A172 (cell line): ENCODE measurements at places on chromosomes 4 and X.

DNA sequence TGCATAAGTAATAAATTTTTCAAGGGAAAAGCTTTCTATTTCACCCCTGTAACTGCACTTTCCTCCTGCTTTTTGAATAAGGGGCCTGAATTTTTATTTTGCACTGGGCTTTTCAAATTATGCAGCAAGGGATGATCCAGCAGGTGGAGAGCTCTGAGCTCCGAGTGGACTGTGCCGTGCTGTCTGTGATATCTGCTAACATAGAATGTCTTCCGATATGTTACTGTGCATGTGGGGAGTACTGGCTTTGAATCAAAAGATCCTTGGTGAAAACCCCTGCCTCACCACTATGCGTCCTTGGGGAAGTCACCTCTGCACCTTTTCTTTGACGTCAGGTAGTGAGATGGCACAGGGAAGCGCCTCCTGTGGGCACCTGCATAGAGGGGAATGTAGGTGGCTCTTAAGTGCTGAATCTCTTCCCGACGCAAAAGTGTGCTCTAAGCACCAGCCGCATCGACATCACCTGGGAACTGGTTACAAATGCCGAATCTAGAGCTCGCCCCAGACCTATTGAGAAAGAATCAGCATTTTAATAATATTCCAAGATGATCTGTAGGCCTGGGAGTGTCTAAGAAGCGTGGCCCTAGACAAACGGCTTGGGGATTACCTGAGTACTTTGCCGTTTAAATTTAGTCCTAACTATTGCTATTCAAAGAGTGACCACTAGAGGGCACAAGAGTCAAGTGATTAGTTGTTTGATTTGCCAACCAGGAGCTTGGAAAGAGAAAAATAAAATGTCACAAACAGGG lies 19.2 kb upstream of the WFS1 start:
- peak; percentile 79 for DNase-seq

- DNase-seq = no peak
Observed at GRCh38 chrX:151828439-151829080, 84.1 kb upstream of the MAGEA4 start.

- no peak for DNase-seq
Observed at GRCh38 chr4:7596918-7597606, 162.3 kb upstream of the PSAPL1 start.

DNA sequence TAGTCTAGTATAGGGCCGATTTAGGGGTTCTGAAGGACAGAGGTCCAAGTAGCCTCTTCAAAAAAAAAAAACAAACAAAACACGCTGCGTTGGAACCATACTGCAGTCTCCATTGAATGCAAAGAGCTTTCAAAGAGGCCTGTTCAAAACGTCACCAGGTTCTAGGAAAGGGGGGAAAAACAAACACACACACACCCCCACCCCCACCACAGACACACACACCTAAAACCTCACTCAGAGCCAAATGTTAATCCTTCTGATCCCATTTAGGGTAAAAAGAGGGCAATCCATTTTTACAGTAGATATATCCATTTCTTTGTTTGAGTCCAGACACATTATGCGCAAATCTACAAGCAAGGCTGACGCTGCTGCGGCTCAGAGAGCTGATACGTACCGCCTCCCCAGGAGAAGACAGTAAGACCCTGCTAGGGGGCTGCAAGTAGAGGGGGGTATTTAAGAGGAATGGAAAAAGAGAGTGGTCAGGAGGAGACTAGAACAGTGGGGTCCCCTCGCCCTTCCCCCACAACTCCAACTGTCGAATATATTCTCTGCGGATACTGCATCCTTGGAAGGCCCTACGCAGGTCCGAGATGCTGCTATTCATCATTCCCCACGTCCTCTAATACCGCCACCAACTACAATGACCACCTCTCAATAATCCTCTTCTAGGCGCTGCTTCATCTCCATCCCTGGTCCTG lies 1.3 kb downstream of the NKRF start:
- no peak for DNase-seq
